Lung (tissue), 17 donors: ENCODE measurements at places on chromosomes 11 and 22. TPM values are rescaled to one million over a fixed set of nuclear protein-coding genes. Genes with fewer than 3 reads are reported as not detected.

DNA sequence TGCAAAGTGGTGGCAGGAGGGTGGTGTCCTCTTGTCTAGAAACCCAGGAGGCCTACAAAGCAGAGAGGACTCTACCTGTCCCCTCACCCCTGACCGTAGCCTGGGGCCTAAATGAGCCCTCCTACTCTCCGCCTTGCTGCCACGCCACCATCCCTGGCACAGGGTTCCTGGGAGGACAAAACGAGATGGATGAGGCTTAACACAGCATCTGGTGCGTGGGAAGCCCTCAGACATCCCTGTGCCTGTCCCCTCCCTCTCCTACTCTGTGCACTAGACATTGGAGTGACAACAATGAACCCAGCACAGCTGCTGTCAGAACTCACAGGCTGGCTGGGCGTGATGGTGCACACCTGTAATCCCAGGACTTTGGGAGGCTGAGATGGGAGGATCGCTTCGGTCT is 36.4 kb upstream of the DKK3 start:
- H3K27me3 ChIP-seq = no peaks in the 10 kb centered on the region
- H3K4me3 ChIP-seq = no peak overlapping the region
- H3K36me3 ChIP-seq = no peaks in the 10 kb centered on the region
- no peak for DNase-seq
- H3K4me1 ChIP-seq = peaks cover 7% of the 10 kb centered on the region
- H3K27ac ChIP-seq = peak overlapping the region; percentile 85

DNA sequence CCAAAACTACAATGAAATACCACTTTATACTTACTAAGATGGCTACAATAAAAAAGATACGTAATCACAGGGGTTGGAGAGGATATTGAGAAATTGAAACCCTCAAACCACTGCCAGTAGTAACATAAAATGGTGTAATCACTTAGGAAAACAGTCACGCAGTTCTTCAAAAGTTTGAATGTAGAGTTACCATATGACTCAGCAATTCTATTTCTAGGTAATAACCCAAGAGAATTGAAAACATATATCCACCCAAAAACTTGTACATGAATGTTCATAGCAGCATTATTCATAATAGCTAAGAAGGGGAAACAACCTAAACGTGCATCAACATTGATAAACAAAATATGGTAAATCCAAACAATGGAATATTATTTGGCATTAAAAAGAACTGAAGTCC is 24.4 kb upstream of the PSMA1 start:
- no peaks in the 10 kb centered on the region for H3K4me1 ChIP-seq
- no peak overlapping the region for H3K27ac ChIP-seq
- H3K36me3 ChIP-seq = no peaks in the 10 kb centered on the region
- DNase-seq = no peak
- H3K4me3 ChIP-seq = no peak overlapping the region
- H3K27me3 ChIP-seq = no peaks in the 10 kb centered on the region

ZDHHC24 gene
- 21.6 TPM for total RNA-seq

CARD18 gene
- total RNA-seq = not detected

- peaks cover 9% of the 10 kb centered on the region for H3K4me1 ChIP-seq
- no peaks in the 10 kb centered on the region for H3K36me3 ChIP-seq
- peak; percentile 83 for DNase-seq
- H3K4me3 ChIP-seq = no peak overlapping the region
Observed at GRCh38 chr11:44760917-44761550, 34.3 kb downstream of the TSPAN18 start.

GRCh38 chr11:102110761-102111010 is 439 bp downstream of the YAP1 start:
- H3K4me3 ChIP-seq = peak overlapping the region; percentile 86
- no peaks in the 10 kb centered on the region for H3K27me3 ChIP-seq
- peaks cover 5% of the 10 kb centered on the region for H3K4me1 ChIP-seq
- DNase-seq = no peak
- peaks cover 10% of the 10 kb centered on the region for H3K36me3 ChIP-seq

SRPRA gene
- 145 TPM for total RNA-seq

- peaks cover 15% of the 10 kb centered on the region for H3K4me1 ChIP-seq
- H3K4me3 ChIP-seq = no peak overlapping the region
- H3K27me3 ChIP-seq = no peaks in the 10 kb centered on the region
- DNase-seq = no peak
- H3K27ac ChIP-seq = no peak overlapping the region
Observed at GRCh38 chr11:64078905-64079304, 43.2 kb downstream of the FLRT1 start.

UBQLN3 gene
- 0.28 TPM for total RNA-seq

DNA sequence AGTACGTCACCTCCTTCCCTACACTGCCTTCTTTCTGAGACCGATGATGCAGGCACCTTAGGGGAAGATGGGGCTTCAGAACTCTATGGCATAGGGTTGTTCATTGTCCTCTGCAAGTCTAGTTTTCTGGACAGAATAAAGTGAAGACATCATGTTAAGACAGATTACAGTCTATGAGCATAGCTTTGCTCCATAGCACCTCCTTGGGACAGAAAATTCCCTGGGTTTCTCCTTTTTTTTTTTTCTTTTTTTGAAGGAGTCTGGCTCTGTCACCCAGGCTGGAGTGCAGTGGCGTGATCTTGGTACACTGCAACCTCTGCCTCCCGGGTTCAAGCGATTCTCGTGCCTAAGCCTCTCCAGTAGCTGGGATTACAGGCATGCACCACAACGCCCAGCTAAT is 119.8 kb upstream of the CADM1 start:
- H3K27me3 ChIP-seq = no peaks in the 10 kb centered on the region
- H3K27ac ChIP-seq = no peak overlapping the region
- no peak for DNase-seq
- H3K4me3 ChIP-seq = no peak overlapping the region

DNA sequence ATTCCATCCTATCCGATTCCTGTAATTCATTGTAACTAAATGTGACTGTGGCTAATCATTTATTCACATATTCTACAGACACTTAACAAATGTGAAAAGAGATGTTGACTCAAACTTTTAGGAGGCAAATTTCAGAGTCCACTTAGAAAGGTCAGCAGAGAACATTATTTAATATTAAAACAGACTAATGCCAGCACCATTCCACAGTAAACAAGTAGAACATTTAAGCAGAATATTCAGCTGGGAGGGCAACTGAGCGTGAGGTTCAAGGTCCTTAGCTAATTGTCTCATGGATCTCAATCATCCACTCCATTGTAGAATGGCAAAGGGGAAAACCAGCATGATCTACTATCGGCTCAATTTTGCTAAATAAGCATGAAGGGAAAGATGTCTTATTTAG is 5.1 kb upstream of the SLC5A12 start:
- no peaks in the 10 kb centered on the region for H3K27me3 ChIP-seq
- H3K4me1 ChIP-seq = no peaks in the 10 kb centered on the region
- no peak for DNase-seq
- no peaks in the 10 kb centered on the region for H3K36me3 ChIP-seq
